Regular cardiac myocyte (primary cell): ENCODE measurements at places on chromosomes 6 and 20. TPM values are rescaled to one million over a fixed set of nuclear protein-coding genes. Genes with fewer than 3 reads are reported as not detected.

Gene SLC12A5
- total RNA-seq, result 0.85 TPM in 1 of 2 replicates, not detected in the other

Gene FAM83C
- under 0.01 TPM in 1 of 2 replicates, not detected in the other for total RNA-seq

Gene SLC44A4
- total RNA-seq, result not detected in 2 replicates

Gene IL17A
- not detected in 2 replicates for total RNA-seq

Gene RNF182
- 9.0 and 10.0 TPM in 2 replicates for total RNA-seq

Gene RAD21L1
- 0.19 TPM in 1 of 2 replicates, not detected in the other for total RNA-seq

Gene KHDC1L
- not detected in 2 replicates for total RNA-seq

Gene GSTA3
- total RNA-seq, result not detected in 2 replicates

Gene SLC4A11
- total RNA-seq, result 0.38 and 0.85 TPM in 2 replicates

Gene BCAS1
- under 0.01 and 0.19 TPM in 2 replicates for total RNA-seq

Gene FAM162B
- total RNA-seq, result 19.9 and 23.7 TPM in 2 replicates

Gene GRM1
- total RNA-seq, result under 0.01 TPM in 2 replicates

Gene ANKRD66
- not detected in 2 replicates for total RNA-seq

Gene HDGFL1
- total RNA-seq, result not detected in 2 replicates

Gene CNBD2
- total RNA-seq, result 1.7 and 2.7 TPM in 2 replicates

Gene AFDN
- total RNA-seq, result 32.2 and 54.1 TPM in 2 replicates

Gene ZNF334
- 2.5 and 3.1 TPM in 2 replicates for total RNA-seq

Gene HNF4A
- total RNA-seq, result under 0.01 and 0.19 TPM in 2 replicates

Gene RBBP8NL
- total RNA-seq, result not detected in 2 replicates

Gene HLA-DMB
- total RNA-seq, result under 0.01 and 1.4 TPM in 2 replicates
